ENCODE measurements at places on chromosomes 4 and X. TPM values are rescaled to one million over a fixed set of nuclear protein-coding genes. Genes with fewer than 3 reads are reported as not detected.

ADAM29 gene
- not detected for polyA plus RNA-seq

TRIM2 gene
- not detected for polyA plus RNA-seq

AGTR2 gene
- not detected for polyA plus RNA-seq

PDGFC gene
- polyA plus RNA-seq: not detected

PABPC1L2A gene
- not detected for polyA plus RNA-seq

CYLC1 gene
- not detected for polyA plus RNA-seq

ESX1 gene
- not detected for polyA plus RNA-seq

KLHL13 gene
- 2.6 TPM for polyA plus RNA-seq

INPP4B gene
- polyA plus RNA-seq: 6.2 TPM

NDST3 gene
- not detected for polyA plus RNA-seq

TLL1 gene
- polyA plus RNA-seq: not detected

HSFX3 gene
- not detected for polyA plus RNA-seq

ARAP2 gene
- 62.7 TPM for polyA plus RNA-seq

NIPAL1 gene
- polyA plus RNA-seq: not detected

NSDHL gene
- 20.2 TPM for polyA plus RNA-seq

TRPC3 gene
- polyA plus RNA-seq: 0.08 TPM

ACE2 gene
- not detected for polyA plus RNA-seq

ETDA gene
- not detected for polyA plus RNA-seq

DKK2 gene
- polyA plus RNA-seq: not detected

SLC10A4 gene
- not detected for polyA plus RNA-seq

NOX1 gene
- polyA plus RNA-seq: not detected

FAAH2 gene
- not detected for polyA plus RNA-seq

DNAAF6 gene
- not detected for polyA plus RNA-seq

COL25A1 gene
- polyA plus RNA-seq: not detected

CORIN gene
- not detected for polyA plus RNA-seq

ASB12 gene
- polyA plus RNA-seq: 0.37 TPM

RENBP gene
- polyA plus RNA-seq: not detected

RHOXF2 gene
- polyA plus RNA-seq: 0.12 TPM

NEUROG2 gene
- not detected for polyA plus RNA-seq

BEND2 gene
- polyA plus RNA-seq: not detected

MAGEA10 gene
- polyA plus RNA-seq: not detected

PJA1 gene
- polyA plus RNA-seq: 36.4 TPM

FHDC1 gene
- polyA plus RNA-seq: not detected

ENPP6 gene
- polyA plus RNA-seq: not detected

All from immature natural killer cell (primary cell).